Stimulated activated CD8-positive, alpha-beta memory T cell treated with anti-CD3 and anti-CD28 coated beads, Interleukin-4, amount 100 ng/mL, for 4 hours (primary cell): ENCODE measurements at places on chromosomes 5 and 9.

- DNase-seq, result no peak
These were observed 10.6 kb downstream of the CDH12 start for GRCh38 chr5:22842574-22842973.

- peak; percentile 21 for DNase-seq
These were observed 672 bp upstream of the KCNT1 start for GRCh38 chr9:135701067-135701958.

DNA sequence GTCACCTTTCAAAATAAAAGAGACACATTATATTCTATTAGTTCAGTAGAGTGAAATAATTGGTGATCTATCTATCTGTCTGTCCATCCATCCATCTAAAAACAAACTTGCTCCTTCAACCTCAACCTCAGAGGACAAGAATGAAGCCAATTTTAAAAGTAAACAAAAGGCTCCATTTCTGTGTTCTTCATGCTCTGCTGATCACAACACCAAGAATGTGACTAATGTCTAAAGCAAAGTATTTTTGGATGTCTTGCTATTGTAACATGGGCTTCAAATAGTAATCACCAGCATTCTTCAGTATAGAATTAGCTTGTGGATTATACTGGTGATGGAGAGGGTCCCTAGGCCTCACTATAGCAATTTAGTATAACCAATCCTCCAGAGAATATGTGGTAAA, 1304.4 kb downstream of the MAT2B start:
- DNase-seq, result no peak

DNA sequence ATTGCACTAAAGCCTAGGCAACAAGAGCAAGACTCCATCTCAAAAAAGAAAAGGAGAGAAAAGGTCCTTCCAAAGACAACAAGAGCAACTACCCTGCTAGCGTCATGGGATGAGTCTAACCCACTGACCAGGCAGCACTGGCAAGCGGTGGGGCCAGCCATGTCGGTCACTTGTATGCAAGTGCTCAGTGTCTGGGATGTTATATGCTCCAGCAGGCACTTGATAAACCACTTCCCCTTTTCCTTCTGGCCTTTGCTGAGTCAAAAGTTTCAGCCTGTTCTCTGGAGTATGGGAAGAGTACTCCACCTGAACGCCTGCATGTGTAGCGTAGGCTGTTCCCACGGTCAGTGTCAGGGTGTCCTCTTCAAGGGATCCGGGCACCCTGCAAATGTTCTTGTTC, 9.2 kb upstream of the MXD3 start:
- DNase-seq, result no peak

- no peak for DNase-seq
These were observed 754 bp downstream of the DCAF12 start for GRCh38 chr9:34125681-34126206.

DNA sequence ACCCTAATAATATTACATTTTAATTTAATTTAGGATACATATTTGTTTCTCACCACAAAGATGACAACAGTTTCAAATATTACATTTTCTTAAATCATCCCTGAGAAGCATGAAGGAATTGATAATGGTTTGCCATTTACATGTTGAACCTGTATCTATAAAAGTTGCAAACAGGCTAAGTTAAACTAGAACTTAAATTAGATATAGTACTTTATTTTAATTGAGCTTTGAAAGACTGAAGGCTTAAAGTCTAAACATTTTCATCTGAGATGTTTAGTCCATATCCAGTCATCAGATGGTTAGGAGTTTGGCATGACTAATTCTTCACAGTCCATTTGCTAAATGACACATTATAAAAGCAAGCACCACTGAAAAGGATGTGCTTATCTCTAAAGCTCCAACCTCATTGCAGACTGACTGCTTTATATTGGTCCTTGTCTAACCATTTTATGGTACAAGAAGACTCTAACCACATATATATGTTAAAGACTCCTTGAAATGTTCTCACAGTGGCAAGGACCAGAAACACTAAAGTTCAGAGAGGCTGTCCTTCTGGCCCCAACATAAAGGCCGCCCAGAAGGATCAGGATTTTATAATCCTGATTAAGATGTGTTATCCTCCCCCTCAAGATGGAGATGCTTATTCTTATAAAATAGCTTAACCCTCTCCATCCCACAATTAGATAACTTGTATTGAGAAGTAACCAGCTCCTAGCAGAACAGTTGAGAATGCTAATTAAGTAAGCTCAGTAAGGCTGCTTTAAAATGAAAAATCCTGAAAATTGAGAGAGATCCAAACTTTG, 25.8 kb downstream of the WNT8A start:
- no peak for DNase-seq

GRCh38 chr5:5826911-5827310, 404.4 kb downstream of the ICE1 start:
- DNase-seq, result no peak

- no peak for DNase-seq
These were observed 35.6 kb upstream of the HAND1 start for GRCh38 chr5:154513669-154514084.

GRCh38 chr9:105290418-105290817, 46.0 kb downstream of the SLC44A1 start:
- DNase-seq, result no peak

GRCh38 chr5:33933723-33934169, 2.4 kb upstream of the RXFP3 start:
- no peak for DNase-seq

DNA sequence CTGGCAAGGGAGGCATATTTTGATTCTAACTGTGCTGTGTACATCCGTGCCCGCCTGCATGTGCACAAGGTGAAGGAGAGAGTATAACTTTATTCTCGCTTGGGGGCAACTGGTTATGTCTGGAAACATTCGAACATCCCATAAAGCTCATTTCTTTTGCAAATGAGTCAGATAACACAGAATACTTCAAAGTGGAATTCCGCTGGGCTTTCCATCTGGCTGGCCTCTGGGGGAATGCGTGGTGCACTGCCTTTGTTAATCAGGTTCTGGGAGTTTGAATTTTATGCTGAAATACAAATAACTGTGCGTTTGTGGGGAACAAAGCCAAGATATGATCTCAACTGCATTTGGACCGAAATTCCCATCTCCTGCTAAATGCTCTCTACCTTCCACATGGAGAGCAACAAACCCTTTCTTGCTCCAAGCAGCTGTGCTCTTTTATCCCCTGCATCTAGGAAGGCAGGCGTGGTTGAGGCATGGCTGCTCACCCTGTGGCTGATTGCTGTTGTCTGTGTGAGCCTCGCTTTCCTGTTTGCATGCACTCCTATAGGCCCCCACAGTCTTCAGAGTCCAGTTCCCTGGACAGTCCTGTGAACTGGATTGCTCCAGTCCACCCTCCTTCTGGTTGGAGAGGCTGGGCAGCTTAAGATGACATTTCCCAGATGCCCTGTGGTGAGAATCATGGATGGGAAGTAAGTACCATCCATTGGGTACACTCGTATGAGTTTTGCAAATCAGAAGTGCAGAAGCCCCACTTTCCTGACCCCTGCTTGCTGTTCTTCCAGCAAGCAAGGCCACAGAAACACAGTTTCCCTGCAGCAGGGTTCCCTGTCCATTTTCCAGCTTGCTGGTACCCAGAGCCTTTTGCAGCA, 82.9 kb upstream of the ALDH1B1 start:
- DNase-seq, result no peak

DNA sequence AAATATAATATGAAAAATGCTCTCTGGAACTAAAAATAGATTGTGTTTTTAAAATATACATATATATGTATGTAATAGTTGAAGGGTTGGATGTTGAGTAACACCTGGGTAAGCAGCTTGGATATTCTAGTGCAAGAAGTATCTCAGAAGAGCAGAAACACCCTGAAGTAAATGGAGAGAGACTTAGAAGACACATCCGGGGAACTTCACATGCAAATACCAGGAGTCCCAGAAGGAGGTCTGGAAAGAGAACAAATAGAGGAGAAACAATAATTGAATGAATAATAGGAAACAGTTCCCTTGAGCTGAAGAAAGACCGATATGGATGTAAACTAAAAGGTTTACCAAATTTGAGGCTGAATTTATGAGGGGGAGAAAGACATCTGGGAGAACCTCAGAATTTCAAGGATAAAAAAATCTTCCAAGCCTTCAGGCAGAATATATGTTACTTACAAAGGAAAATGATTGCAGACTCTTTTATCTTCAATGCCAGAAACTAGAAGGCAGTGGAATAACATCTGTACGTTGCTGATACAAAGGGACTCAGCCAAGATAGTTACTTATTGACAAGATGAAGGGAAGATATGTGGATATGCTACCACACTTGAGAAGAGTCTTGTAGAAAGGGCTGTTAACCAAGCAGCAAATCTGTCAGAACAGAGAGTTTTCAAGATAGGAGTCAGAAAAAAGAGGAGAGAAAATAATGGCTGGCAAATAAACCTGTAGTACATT, 42.7 kb downstream of the HSDL2 start:
- DNase-seq, result no peak

- no peak for DNase-seq
These were observed 56.2 kb upstream of the APC start for GRCh38 chr5:112681481-112681908.

- no peak for DNase-seq
These were observed 14.3 kb downstream of the AFF4 start for GRCh38 chr5:132949136-132949535.

DNA sequence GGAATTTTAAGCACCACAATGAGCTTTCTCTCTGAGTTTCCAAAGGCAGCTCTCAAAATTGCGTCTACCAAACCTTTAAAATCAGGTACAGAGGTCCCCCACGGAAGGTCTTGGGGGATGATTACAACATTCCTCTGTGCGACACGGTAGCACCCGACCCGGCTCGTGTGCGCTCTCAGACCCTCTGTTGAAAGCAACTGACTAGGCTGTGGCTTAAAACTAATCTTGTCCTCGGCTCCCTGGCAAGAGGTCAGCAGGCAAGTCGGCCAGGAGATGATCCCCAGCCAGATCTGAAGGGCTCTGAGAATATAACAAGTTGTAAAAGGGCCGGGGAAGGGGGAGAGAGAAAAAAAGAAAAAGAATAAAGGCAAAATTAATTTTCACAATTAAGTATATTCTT, 92.6 kb upstream of the LMX1B start:
- DNase-seq, result no peak

DNA sequence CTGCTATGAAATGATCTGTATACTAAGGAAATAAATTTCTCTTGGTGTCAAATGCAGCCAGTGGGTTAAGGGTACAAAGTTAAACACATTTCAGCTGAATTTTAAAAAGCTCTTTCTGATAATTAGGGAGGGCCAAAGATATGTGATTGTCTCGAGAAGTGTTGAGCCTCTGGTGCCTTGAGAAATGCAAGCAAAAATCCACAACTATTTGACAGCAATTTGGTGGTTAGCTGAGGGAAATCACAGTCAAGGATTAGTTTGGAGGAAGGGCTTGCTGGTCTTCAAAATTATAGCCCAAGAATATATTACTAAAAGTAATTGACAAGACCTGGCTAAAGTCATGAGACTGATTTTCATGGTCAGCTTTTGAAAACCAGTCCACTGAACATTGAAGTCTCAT, 255.7 kb upstream of the PPP1R2B start:
- DNase-seq, result no peak

GRCh38 chr9:105332471-105332870, 88.0 kb downstream of the SLC44A1 start:
- DNase-seq, result no peak

GRCh38 chr5:111463311-111463710, 49.0 kb downstream of the STARD4 start:
- no peak for DNase-seq

GRCh38 chr5:140175367-140176030, 511 bp downstream of the CYSTM1 start:
- DNase-seq, result peak; percentile 34

GRCh38 chr5:158569534-158569933, 530.2 kb downstream of the EBF1 start:
- DNase-seq, result no peak

- no peak for DNase-seq
These were observed 12.3 kb upstream of the PPP2R2B start for GRCh38 chr5:146890731-146891440.

DNA sequence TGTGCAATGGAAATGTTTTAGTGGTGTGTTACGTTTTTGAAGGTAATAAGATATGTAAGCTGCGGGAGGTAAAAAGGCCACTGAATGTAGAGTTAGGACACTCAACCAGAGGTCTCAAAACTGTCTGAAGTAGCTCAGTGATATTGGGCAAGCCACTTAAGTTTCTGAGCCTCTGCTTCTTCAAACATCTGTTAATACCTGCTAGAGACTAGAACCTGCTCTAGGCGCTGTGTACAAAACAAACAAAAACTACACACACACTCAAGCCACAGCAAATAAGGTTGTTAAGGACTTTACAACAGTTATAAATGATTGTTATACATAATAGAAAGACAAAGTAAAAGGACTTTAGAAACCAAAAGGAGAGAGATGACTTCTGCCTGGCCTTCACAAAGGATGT, 24.6 kb upstream of the FAM240B start:
- no peak for DNase-seq
